ENCODE measurements at places on chromosomes 3 and 15.

DNA sequence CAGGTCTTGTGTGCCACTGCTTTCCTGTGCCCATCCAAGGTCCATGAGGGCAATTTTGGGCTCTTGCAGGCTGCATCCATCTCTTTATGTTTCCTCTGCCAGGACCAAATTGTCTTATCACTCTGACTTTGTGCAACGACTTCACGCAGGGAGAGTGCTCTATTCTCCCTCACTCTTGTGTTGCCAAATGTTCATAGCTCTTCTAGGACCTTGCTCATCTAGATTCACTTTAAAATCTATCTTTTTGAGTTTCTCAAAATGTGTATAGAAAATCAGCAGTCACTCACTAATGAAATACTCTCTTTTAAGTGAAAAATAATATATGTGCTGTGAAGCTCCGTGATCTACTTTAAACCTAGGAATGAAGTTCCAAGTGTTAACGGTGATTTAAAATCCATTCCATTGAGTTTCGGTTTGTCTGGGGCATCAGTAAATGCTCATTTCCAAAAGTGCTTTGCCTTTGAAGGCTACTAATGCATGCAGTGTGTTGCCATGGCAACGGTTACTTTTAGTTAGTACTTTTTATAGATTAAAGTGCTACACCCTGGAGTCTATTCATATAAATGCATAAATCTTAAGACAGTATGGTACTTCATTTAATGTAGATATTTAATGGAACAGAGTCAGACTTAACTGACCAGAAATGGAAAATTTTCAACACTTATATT is 46.6 kb upstream of the GOLGA8J start:
- DNase-seq: no peak

DNA sequence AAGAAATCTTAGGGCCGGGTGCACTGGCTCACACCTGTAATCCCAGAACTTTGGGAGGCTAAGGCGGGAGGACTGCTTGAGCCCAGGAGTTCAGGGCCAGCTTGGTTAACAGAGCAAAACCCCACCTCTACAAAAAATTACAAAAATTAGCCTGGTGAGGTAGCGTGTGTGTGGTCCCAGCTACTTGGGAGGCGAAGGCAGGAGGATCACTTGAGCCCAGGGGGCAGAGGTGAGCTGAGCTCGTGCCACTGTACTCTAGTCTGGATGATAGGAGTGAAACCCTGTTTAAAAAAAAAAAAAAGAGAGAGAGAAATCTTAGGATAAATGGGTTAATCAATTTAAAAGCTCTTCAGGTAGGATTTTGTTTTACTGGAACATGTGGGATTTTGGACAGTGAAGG is 31.2 kb upstream of the DUT start:
- DNase-seq: no peak

DNA sequence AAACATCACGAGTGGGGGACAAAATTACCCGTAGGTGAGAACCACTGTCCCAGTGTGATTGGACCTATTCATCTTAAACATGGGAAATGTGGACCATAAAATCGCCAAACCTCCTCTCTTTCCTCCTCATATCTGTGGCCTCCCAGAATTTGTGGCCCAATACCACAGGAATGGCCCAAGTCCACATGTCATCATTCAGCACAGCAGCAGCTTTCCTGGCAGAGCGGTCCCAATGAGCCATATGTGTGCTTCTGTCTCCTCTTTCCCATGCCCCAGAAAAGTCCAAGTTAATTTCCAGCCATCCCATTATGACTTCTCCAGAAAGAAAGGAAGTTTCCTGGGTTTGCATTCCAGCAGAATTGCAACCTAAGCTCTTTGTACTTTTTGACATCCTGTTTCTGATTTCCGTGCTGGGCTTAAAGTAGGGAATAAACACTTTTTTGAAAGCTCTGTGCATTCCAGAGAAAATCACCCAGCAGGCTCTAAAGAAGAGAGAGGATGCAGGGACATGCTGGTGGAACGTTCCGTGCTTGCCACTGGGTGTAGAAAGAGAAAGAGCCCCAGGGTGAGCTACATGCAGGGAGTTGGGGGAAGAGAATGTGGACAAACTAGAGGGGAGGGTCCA is 259.4 kb upstream of the PROK2 start:
- DNase-seq: no peak

GRCh38 chr3:179768080-179768479 is 115.2 kb downstream of the USP13 start:
- DNase-seq: no peak
